Erythroblast (primary cell): ENCODE measurements at places on chromosomes 3 and 15.
A peak's percentile ranks its signal among the peaks of the same experiment; 100 is the strongest.

- no peak for DNase-seq
These were observed 12.6 kb downstream of the TIPARP start for GRCh38 chr3:156687023-156687422.

GRCh38 chr3:107520535-107520934 is 2.2 kb upstream of the BBX start:
- no peak for DNase-seq

GRCh38 chr3:8319935-8320634 is 181.5 kb upstream of the LMCD1 start:
- DNase-seq, result no peak

DNA sequence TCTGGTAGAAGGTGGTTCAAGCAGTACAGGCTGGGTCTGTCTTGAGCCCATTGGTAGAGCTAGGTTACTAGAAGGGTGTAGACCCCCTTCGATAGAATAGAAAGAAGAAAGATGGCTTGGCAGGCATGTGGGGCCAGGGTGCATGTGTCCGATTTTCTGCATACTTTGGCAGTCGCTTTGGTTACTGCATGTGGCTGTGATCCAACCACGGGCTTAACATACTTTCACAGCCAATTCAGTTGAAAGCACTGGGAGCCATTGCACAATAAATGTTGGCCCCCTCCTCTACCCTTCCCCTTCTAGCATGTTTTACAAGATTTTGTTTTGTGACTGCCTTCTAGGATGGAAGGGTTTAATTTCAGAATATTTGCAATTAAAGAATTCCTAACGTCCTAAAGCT is 7.2 kb downstream of the ARID3B start:
- no peak for DNase-seq

GRCh38 chr15:77085297-77085696 is 14.4 kb upstream of the TSPAN3 start:
- no peak for DNase-seq

DNA sequence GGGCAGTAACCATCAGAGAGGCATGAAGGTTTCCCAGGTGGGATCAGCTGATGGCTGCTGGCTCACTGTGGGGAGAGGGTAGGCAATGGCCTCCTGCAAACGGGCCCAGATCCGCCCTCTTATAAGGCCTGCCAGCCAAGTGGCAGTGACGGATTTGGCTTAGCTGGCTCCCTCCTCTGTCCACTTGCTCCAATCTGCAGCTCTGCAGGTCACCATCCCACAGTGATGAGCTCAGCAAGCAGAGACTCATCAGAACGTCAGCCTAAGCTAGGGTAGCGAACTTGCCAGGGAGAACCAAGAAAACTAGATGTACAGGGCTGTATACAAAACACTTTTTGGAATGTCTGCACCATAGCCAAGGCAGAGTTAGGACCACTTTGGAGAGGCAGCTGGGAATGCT is 62.8 kb upstream of the DCLK3 start:
- no peak for DNase-seq

- no peak for DNase-seq
These were observed 353.4 kb downstream of the CHST2 start for GRCh38 chr3:143472731-143473523.

GRCh38 chr15:62250186-62250585 is 85.1 kb upstream of the C2CD4B start:
- no peak for DNase-seq

DNA sequence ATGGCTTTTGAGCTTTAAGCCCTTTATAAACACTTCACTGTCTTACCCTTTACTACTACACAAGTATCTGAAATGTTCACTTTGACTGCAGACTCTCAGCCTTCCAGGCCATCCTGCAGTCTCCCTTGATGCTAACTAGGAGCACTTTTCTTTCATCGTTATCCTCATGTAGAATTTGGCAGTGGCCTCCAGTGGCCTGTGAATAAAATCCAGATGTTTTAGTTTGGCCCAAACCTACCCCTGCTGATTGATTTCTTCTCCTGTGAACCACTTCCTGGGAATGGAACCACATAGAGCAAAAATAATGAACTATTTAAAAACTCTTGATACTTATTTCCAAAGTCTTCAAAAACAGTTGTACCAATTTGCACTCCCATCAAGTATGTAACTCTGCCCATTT is 271.9 kb downstream of the FEZF2 start:
- no peak for DNase-seq

DNA sequence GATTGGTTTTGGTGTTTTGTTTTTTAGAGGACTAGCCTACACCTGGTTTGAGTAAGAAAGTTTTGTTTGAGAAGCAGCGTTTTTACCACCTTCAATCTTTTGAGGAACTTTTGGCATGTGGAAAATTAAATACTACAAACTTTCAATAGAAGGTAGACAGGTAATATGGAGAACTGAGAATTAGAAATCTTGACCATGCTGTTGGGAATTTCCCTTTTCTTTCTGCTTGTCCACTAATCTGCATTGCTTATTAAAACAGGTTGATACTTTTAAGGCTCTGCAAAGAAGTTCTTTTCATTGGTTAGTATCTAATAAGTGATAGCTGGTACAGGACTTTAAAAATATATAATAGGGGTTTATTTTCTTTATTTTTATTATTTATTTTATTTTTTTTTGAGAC is 31.9 kb downstream of the UBE2E1 start:
- DNase-seq, result no peak

GRCh38 chr15:32853592-32853991 is 135.8 kb downstream of the GREM1 start:
- DNase-seq, result no peak

GRCh38 chr15:88992216-88992615 is 79.0 kb upstream of the MFGE8 start:
- DNase-seq, result no peak

- DNase-seq, result no peak
These were observed 100.4 kb downstream of the SERPINI1 start for GRCh38 chr3:167835953-167836352.

- DNase-seq, result no peak
These were observed 313.4 kb downstream of the SQOR start for GRCh38 chr15:45948181-45948621.

GRCh38 chr3:107367353-107367752 is 9.9 kb upstream of the CCDC54 start:
- DNase-seq, result peak; percentile 62

DNA sequence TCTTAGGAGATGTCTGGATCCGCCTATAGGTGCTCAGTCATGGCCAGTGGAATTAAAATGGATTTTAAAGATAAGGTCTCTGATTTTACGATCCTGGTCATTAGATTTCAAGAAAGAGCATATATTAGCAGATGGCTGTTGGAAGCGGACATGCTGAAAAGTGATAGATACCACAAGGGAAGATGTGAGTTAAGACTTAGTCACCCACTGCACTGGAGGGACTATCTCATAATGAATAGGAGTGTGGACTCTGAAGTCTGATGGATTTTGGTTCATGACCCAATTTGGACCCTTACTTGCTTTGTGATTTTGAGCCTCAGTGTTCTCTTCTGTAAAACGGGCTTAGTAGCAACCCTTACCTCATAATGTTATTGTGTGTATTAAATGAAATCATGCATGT is 214.7 kb downstream of the CHST2 start:
- DNase-seq, result no peak

GRCh38 chr3:96915445-96915844 is 101.1 kb downstream of the EPHA6 start:
- no peak for DNase-seq

- no peak for DNase-seq
These were observed 844.3 kb downstream of the SI start for GRCh38 chr3:164233951-164234350.

GRCh38 chr15:57568299-57568698 is 23.4 kb upstream of the MYZAP start:
- no peak for DNase-seq

- peak; percentile 65 for DNase-seq
These were observed 520 bp downstream of the ZNF654 start for GRCh38 chr3:88059380-88060170.

GRCh38 chr3:127734754-127735473 is 62.2 kb downstream of the ABTB1 start:
- DNase-seq, result no peak

GRCh38 chr15:58475573-58476524 is 44.1 kb downstream of the LIPC start:
- no peak for DNase-seq

DNA sequence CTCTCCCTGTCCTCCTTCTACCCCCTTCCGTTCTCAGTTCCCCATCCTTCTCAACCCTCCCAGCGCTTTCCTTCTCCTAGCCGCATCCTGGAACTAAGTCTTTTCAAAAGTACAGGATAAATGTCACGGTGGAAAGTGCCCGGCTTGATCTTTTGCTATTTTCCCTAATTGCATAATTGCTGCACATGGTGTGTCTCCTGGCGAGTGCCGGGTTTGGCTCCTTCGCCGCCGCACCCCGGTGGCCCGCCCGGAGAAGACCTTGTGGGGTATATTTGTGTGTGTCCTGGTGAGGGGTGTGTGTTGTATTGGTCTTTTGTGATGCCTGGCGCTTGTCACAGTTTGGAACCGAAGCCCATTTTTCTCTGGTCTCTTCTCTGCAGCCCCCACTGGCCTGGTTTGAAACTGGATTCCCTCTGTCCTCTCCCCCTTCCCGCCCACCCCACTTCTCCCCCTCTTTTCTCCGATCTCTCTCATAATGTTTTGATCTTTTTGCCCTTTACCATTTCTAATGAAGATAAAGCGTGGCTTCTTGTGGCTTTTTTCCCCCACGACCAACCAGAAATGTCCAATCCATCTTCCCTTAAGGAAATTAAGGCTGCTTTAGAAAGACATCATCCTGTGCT is 692 bp downstream of the UBE2E2 start:
- DNase-seq, result peak; percentile 36

GRCh38 chr3:47301456-47301855 is 18.7 kb downstream of the KLHL18 start:
- no peak for DNase-seq

GRCh38 chr3:115448851-115449250 is 174.5 kb upstream of the GAP43 start:
- DNase-seq, result no peak

GRCh38 chr15:62307551-62307950 is 142.5 kb upstream of the C2CD4B start:
- DNase-seq, result no peak

GRCh38 chr15:80459380-80459779 is 55.2 kb downstream of the ARNT2 start:
- no peak for DNase-seq

DNA sequence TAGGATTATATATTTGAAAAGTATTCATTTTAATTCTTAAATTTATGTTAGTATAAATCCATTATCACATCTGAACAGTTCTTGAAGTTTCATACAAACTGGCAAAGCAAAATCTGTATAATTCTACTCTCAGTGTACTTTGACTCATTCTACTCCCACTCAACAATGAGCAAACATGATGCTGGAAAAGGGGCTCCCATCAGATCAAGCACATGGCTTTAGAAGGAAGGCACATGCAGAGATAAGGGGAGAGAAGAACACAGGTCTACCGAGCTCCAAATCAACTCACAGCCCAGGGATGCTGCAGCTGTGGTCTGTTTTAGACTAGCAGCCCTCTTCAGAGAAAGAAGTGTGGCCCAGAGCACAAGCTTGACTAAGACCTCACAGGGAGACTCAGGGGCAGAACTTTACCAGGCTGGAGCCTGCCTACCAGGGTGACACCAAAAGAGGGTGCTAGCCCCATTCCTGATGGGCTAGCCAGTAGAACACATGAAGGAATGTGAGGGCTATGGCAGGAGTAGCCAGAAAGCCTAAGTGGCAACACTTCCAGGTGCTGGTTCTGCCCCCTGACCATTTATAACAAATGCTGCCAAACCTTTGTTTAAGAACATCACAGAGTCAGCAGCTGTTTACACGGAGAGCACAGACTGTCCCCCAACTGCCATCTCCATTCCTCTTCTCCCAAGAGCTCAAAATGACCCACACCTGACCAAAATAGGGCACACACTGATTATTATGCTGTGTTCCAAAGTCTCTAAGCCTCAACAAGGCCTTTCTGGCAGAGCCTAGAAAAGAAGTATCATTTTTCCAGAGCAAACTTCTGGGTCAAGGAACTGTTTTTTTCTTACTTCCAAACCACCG is 19.5 kb downstream of the SEC22C start:
- no peak for DNase-seq

DNA sequence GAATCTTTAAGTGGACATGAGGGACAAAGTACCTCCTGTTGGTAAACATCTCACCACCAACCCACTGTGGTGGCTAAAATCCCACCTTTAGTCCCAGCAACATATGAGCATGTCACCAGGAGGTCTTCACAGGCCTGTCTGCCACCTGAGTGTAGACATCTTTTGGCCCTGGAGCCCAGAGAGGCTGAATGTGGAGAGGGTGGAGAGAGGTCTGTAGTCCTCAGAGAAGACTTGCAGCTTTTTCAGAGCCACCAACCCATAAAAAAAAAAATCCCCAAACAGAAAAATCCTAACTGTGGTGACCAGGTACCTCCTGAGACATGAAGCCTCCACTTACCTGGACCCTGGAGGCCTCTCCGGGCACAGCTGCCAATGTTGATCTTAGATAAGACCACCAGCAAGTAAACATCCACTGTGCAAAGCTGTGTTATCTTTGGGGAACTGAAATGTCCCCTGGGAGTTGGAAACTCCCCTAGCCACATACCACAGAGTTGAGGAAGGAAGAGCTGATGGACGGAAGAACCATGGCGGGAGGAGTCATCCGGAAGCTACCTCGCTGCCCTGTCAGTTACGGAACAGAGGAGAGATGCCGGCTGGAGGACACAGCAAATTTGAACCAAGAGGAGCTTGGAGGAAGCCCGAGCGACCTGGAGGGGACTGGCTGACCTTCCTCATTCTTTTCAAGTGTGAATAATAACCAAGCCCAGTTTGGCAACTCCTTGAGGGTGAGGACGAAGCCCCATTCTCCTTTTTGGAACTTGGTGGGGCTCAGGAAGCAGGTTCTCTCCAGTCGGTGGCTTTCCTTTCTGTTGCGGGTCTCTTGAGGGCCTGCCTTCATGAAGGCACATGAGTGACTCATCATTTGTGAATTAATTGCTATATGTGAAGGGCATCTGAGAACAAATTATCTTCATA is at the start of gene GHRL:
TSS of gene GHRL (minus strand) at position 443 of the 915 bp plus-strand sequence. CDS start 2,767 bp downstream, outside the sequence.
- peak; percentile 35 for DNase-seq

- no peak for DNase-seq
These were observed 72.4 kb downstream of the TBL1XR1 start for GRCh38 chr3:177124882-177125281.

DNA sequence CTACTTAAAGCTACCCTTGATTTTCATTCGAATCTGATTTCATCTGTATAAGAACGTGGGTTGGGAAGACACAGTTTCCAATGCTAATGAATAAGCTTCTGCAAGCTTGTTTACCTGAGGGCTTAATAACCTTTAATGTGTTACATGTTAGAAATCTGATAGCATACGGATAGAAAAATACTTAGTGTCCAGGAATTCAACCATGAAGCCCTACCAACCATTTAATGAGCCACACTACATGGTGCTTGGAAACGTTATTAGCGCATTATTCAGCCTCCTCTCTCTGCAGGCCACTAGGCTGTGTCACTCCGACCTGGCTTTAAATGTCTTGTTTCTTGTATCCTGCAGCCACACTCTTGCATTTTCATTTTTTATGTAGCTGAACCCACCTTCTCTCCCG is 1.6 kb downstream of the FAM81A start:
- no peak for DNase-seq

GRCh38 chr15:88447206-88447605 is 20.0 kb downstream of the MRPL46 start:
- no peak for DNase-seq

- no peak for DNase-seq
These were observed 44.6 kb downstream of the LDHAL6B start for GRCh38 chr15:59251001-59251845.
